Muscle of arm (tissue), 14 donors: ENCODE measurements at places on chromosomes 7 and 10. TPM values are rescaled to one million over a fixed set of nuclear protein-coding genes. Genes with fewer than 3 reads are reported as not detected.
A peak's percentile ranks its signal among the peaks of the same experiment; 100 is the strongest.

DNA sequence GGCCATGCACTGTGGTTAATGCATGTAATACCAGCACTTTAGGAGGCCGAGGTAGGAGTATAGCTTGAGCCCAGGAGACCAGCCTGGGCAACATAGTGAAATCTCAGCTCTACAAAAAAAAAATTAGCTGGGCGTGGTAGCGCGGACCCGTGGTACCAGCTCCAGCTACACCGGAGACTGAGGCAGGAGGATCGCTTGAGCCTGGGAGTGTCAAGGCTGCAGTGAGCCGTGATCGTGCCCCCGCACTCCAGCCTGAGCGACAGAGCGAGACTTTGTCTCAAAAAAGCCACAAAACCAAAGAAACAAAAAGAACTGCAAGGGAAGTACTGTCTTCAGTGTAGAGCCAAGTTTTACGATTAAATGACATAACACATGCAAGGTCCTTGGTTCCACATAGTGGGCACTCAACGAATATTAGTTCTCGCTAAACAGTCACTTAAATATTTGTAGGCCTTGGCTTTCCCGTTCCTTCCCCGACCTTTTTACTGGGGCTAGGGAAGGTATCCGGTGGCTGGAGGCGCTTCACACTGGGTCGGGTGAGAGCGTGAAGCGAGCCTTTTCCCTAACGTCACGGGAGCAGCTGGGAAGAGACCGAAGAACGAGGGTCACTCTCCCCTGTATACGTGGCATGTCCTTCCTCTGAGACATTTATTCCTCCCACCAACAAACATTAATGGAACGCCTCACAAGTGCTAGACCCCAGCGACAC is 993 bp upstream of the SND1 start:
- peak; percentile 73 for DNase-seq

DNA sequence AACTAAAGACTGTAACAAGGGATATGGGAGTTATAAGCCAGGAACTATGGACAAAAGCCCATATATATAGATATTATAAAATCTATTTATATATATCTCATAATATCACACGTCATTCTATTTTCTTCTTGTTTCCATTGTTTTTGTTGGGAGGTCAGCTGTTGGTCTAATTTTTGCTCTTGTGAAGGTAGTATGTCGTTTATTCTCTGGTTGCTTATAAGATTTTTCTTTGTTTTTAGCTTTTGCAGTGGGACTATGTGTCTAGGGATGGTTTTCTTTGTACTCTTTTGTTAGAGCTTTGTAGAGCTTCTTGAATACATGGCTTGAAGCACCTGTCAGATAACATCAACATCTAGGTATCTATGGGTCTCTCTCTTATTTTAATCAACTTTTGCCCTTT is 14.0 kb downstream of the ARL4A start:
- no peak for DNase-seq

The BTBD16 gene
- polyA plus RNA-seq: not detected

DNA sequence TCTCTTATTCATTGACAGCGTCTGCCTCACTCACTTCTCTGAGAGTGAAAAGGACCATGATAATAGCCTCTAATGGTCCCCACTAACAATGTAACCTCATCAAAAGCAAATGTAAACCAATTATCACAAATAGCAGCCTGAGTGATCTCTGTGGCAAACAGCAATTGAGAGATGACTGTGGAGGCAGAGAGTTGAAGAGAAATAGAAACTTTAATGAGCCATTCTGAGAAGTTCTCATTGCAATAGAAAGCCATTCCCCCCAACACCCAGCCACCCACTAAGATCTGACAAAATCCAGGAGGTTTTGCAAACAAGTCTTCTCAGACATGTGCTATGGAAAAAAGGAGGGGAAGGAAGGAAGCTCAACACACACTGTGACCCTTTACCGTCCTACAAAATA is 44.2 kb upstream of the RNF148 start:
- no peak for DNase-seq
